Cortex of kidney (tissue), 1 donor: ENCODE measurements at places on chromosomes 6 and 20.

DNA sequence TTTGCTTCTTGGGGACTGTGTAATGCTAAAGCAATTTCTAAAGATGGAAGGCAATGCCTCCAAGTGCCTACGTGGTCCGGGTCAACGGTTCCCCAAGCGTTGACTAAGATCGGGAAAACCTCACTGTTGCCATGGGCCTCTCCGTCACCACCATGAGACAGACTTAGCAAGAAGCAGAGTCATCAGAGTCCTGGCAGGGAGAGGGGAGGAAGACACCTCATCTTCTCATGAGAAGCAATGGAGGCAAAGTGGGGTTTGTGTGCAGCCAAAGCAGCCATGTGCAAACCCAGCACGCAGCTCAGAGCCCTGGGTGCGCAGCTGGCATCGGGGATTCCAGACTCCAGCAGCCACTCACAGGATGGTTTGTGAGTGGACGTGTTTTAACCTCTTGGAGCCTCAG is 111.4 kb downstream of the SYNDIG1 start:
- DNase-seq = no peak

DNA sequence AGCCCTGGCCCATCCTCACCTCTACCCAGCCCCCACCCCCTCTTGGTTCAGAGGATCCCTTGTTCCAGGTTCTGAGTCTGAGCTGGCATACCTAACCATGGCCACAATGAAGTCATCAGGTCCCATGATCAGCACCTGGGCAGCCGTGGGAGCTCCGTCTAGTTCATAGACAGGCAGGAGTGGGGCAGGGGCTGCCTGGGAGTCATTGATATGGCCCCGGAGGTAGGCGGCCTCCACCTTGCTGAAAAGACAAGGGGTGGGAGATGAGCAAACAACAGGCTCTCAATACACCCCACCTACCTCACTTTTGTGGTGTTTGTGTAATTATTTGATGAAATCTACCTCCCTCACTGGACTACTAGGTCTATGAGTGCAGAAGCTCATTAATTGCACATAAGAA is 20.4 kb downstream of the GGT7 start:
- DNase-seq = no peak

GRCh38 chr20:37283530-37284195 is 5.8 kb upstream of the MANBAL start:
- DNase-seq = no peak

DNA sequence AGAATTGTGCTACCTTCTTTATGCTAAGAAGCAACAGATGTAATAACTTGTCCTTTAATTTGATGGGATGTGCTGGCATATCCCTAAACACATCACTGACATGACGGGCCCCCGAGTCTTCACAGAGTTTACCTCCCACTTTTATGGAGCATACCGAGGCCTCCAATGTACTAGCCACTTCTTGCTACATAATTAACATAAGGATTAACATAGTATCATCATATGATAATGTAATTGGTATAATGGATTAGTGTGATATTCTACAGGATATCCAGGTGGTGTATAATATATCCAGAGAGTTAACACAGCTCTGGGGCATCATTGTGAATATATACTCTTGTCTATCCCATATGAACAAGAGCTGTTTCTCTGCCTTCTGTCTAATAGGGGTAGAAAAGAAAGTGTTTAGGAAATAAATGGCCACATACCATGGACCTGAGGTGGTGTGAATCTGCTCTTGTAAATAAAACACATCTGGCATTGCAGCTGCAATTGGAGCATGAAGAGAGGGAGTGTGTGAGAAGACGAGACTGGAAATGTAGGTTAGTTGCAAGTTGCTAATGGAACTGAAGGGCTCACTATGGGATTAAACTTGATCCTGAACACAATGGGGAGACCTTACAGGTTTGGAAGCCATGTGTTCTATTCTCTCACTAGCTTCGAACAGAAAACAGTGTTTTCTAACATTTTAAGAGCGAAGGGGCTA is 102.3 kb downstream of the IYD start:
- no peak for DNase-seq

GRCh38 chr6:16712255-16712930 is 48.9 kb downstream of the ATXN1 start:
- DNase-seq = no peak

- no peak for DNase-seq
Observed at GRCh38 chr20:16865406-16865805, 117.2 kb downstream of the OTOR start.

DNA sequence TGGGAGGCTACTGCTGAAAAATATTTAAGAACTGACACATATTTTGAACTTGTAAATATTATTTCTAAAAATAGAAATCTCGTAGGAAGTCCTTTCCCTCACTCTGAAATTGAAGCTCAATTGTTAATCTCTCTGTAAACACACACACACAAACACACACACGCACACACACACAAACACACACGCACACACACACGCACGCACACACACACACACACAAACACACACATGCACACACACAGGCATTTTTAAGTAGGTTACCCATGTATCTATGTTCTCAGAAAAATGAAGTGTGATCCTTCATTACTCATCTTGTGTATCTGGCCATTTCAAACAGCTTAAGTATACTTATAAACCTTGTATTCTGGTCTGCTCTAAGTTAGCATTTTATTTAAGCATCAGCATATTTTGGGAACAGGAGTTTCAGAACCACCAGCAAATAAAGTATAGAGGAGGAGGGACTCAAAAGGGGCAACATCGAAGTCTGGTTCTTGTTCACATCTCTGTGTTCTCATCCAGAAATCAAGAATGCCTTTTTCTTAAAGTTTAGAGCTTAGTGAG is 11.6 kb downstream of the CCN6 start:
- DNase-seq = no peak

DNA sequence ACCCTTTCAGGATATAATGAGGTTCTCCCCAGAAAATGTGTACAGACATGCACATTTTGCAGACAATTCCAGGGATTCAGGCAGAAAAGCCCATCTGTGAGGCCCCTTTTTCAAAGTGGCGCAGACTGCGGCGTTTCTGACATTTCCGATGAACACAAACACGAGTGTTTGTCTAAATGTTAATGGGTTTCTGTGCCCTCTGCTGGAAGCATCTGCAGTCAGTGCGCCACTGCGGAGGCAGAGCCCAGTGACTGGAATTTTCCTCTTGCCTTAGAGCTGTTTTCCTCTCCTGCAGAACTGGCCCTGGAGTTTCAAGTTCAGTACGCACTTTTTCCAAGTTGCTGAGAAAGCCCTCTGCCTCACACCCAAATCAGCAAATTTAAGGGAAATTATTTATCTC is 15.3 kb downstream of the ANKRD60 start:
- no peak for DNase-seq

DNA sequence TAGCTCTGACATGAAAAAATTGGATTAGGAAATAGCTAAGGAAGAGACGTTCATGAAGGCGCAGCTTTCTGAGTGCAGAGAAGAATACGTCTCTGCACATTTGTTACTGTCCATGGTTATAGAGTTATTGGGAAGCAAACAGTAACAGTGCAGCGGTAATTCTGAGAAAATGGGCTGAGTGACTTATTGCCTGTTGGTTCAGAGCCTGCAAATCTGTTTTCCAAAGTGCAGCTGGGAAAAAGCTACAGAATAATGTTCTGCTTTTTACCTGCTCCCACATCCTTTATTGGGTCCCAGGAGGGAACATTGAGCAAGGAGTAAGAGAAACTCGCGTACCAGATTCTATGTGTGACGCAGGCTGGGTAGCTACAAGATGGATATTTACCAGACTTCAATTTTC is 160.2 kb downstream of the BTBD3 start:
- no peak for DNase-seq

GRCh38 chr6:20808924-20809323 is 274.7 kb downstream of the CDKAL1 start:
- DNase-seq = no peak

DNA sequence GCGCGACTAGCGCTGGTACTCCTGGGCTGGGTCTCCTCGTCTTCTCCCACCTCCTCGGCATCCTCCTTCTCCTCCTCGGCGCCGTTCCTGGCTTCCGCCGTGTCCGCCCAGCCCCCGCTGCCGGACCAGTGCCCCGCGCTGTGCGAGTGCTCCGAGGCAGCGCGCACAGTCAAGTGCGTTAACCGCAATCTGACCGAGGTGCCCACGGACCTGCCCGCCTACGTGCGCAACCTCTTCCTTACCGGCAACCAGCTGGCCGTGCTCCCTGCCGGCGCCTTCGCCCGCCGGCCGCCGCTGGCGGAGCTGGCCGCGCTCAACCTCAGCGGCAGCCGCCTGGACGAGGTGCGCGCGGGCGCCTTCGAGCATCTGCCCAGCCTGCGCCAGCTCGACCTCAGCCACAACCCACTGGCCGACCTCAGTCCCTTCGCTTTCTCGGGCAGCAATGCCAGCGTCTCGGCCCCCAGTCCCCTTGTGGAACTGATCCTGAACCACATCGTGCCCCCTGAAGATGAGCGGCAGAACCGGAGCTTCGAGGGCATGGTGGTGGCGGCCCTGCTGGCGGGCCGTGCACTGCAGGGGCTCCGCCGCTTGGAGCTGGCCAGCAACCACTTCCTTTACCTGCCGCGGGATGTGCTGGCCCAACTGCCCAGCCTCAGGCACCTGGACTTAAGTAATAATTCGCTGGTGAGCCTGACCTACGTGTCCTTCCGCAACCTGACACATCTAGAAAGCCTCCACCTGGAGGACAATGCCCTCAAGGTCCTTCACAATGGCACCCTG is 1.6 kb downstream of the TPBG start:
- DNase-seq = no peak

GRCh38 chr20:37651932-37652331 is 41.9 kb upstream of the CTNNBL1 start:
- DNase-seq = no peak

DNA sequence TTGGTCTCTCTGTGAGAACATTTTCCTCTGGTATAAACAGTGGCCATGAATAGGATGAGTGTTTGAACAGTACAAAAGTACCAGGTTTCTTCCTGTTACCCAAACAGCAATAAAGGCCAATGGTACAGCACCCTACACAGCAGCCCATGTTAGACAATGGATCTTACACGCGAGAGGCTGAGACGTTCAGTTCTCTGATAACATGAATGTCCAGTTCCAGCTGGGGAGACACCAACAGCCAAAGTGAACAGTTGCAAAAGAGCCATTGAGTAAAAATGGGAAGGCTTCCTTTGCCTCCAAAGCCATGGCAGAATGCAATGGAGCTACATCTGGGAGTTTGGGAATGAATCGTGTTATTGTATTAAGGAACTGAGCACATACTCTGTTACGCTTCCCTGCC is 246.8 kb upstream of the SGK1 start:
- no peak for DNase-seq

- DNase-seq = no peak
Observed at GRCh38 chr6:45487645-45488044, 109.9 kb upstream of the SUPT3H start.

DNA sequence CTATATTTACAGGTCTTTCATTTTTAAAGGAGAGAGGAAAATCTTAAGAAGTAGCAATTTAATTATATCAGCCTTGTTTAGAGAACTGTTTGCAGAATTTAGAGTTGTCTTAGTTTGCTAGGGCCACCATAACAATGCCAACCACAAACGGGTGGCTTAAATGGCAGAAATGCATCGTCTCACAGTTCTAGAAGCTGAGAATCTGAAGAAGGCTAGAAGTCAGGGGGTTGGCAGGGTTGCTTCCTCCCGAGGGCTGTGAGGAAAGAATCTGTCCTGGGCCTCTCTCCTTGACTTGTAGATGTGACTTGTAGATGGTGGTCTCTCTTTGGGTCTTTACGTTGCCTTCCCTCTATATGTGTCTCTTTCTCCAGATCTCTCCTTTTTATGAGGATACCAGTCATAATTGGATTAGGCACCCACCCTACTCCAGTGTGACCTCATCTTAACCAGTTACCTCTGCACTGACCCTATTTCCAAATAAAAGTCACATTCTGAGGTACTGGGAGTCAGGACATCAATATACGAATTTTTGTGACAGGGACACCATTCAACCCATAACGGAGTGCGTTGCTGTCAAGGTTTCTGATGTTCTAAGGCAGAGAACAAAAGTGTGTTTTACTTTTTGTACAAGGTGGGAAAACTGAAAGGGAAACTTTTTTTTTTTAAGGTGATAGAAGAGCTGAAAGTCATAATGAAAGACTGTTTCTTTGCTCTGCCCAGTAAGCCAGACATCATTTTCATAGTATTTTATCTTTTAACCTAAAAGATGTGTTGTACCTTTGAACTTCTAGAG is 84.4 kb downstream of the SAMD3 start:
- no peak for DNase-seq

GRCh38 chr6:111631903-111632460 is 26.3 kb upstream of the TRAF3IP2 start:
- no peak for DNase-seq

DNA sequence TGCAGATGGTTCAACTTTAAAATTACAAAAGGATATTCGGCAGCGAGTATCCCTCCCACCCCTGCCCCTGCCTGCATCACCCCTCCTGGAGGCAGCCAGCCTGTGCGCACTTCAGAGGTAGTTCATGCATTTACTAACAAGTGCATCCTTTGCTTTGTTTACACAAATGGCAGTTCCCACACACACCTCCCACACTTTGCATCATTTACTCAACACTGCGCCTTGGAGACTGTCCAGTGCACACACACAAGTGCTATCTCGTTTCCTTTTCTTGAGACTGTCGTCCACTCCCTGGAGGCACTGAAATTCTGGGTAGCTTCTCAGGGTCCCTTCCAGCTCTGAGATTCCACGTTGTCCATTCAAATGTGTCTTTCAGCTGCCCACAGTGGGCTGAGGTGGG is 53.1 kb upstream of the VSX1 start:
- DNase-seq = no peak

GRCh38 chr20:20271271-20271670 is 96.6 kb upstream of the INSM1 start:
- no peak for DNase-seq
